Endodermal cell (in vitro differentiated cells): ENCODE measurements at places on chromosomes 4 and X.

GRCh38 chr4:1288786-1289185 lies 905 bp upstream of the MAEA start:
- peak; percentile 26 for DNase-seq

DNA sequence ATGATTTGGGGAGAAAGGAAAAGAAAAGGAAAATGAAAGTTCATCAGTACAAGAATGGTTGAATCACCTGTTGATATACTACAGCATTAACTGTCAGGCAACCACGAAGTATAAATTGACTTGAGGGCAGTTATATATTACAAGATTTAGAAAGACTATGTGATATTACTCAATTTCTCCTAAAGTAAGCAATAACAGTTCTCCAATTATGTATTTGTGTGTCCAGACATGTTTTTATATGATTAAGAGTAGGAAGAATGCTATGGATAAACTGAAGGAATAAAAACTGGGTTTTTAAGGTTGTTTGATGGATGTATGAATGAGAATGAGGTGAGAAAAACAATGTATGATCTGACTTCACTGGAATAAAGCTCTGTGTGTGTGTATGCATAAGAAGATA lies 2234.4 kb downstream of the ARAP2 start:
- DNase-seq: no peak

DNA sequence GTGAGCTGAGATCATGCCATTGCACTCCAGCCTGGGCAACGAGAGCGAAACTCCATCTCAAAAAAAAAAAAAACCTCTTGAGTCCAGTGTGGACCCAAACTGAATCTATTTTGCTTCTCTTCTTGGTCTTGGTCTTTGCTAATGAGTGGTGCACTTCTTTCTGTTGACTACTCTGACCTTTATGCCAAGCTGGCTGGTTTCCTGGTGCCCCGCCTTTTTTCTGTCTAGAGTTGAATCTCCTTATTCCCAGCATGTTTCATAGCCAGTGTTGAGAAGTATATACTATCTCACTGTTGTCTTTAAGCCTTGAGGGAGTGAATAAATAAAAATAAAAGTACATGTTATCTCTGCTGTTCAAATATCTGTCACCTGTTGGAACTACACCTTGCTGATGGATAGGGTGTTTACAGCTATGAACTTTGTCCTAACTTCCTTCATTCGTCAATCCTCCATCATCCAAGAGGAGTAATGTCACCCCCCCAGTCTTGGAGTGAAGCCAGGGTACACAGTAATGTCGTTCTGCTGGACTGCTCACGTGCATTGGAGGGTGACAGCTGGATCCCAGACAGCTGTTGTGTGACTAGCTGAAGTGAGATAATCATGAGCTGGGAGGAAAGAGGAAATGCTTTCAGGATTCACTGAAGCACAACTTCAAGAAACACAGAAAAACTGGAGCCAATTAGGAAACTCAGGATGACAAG lies 99.3 kb upstream of the PRKG2 start:
- DNase-seq: no peak

- peak; percentile 63 for DNase-seq
Measured at GRCh38 chr4:159764343-159764952, 661.6 kb downstream of the RAPGEF2 start.

DNA sequence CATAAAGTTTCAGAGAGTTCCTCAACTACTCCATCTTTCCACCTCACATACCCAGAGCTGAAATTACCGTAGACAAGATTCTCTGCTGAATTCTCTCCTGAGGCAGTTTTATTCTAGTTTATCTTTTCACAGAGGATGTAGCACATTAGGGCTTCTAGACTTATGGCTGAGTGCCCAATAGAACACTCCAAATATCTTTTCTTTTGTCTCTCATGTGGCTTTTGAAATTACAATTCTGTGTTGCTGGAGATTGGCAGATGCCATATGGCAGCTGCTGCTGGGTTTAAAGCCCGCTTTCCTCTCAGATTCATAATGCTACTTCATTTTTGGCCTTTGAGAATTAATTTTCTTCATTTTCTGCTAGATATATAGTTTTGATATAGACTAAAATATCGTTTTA lies 107.6 kb upstream of the BANK1 start:
- DNase-seq: no peak

GRCh38 chr4:188002751-188003150 lies 7.2 kb downstream of the ZFP42 start:
- no peak for DNase-seq
